ENCODE measurements at places on chromosomes 16 and 17. TPM values are rescaled to one million over a fixed set of nuclear protein-coding genes. Genes with fewer than 3 reads are reported as not detected.

- no peak for DNase-seq
These were observed 920 bp upstream of the CNGB1 start for GRCh38 chr16:57971848-57972247.

DNA sequence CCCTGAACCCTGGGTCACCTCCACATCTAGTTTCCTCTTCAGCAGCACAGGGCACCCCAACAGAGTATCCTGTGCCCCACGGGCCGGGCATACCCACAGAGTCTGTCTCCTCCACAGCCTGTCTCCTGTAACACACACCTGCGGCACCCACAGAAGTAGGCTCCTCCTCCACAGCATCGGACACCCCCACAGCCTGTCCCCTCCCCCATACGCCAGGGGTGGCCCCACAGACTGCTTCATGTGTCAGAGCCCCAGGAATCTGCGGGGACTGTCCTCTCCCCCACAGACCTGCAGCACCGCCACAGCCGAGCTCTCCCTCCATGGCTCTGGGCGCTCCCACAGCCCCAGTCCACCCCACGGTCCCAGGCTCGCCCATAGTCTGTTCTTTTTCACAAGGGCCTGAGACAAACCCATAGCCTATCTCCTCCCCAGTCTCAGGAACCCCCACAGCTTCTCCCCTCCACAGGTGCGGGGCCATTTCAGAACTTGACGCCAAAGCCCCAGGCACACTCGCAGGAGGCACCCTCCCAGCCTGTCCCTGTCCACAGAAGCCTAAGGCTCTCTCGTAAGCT is 1.4 kb downstream of the KIAA0753 start:
- DNase-seq: no peak

DNA sequence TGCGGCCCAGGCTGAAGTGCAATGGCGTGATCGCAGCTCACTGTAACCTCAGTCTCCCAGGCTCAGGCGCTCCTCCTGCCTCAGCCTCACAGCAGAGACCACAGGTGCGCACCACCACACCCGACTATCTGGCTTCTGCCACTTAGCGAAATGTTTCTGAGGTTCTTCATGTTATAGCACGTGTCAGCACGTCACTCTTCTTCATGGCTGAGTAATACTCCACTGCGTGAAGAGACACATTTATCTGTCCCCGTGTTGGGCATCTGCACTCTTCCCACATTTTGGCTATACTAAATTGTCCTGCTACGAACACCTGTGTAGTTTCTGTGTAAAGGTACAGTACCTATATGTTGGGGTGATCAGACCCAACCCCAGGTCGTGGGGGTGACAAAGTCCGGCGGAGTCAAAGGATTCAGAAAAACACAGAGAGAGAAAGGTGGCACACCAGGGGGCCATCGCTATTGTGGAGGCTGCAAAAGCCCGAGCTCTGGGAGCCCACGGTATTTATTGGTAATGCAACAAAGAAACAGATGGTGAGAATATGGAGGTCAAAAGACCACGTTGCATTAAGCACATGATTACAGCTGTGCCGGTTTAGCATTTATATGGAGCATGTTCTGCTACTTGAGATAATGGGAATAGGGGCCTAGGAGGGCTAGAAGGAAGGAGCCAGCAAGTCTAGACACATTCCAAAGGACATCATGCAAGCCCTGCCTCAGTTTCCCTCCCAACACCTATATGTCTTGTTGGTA is 851 bp upstream of the DPEP1 start:
- DNase-seq: no peak

DNA sequence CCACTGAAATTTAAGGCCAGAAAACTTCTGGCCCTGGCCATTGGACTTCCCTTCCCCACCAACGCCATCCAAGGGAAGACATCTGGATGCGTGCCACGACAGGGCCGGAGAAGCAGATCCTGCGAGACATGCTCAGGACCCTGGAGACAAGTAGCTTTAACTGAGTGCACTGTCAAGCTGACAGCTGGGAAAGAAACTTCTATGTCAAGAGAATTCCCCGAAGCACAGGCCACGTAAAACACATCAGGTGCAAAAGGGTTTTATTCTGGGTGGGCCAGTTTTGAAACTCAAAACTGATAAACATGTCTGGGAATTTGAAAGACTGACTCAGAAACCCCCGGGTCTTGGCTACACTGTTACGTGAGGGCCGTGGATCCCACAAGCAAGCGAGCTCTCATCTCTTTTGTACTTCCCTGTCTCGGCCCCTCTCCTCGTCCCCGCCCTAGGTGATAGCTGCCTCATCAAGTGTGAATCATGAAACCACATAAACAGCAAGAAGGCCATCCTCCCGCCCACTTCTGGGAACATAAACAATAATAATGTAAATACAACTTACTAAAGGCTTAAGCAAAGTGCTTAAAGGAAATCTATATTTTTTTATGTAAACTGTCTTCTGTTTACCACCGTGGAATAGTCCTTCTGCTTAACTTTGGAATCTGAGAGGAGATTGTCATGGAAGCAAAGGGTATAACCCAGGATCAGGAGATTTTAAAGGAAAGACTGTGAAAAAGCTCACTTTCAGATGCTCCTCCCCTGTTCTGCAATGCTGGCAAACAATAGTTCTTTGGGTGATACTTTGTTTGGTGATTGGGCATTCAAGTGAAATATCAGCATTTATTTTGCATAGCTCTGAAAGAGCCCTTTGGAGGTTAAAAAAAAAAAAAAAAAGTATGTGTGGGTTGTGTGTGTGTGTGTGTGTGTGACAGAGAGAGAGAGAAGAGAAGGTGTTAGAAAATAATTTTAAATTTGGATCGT is 406.0 kb upstream of the MAF start:
- no peak for DNase-seq

- no peak for DNase-seq
These were observed 82.2 kb upstream of the MED13 start for GRCh38 chr17:62147284-62147683.

DNA sequence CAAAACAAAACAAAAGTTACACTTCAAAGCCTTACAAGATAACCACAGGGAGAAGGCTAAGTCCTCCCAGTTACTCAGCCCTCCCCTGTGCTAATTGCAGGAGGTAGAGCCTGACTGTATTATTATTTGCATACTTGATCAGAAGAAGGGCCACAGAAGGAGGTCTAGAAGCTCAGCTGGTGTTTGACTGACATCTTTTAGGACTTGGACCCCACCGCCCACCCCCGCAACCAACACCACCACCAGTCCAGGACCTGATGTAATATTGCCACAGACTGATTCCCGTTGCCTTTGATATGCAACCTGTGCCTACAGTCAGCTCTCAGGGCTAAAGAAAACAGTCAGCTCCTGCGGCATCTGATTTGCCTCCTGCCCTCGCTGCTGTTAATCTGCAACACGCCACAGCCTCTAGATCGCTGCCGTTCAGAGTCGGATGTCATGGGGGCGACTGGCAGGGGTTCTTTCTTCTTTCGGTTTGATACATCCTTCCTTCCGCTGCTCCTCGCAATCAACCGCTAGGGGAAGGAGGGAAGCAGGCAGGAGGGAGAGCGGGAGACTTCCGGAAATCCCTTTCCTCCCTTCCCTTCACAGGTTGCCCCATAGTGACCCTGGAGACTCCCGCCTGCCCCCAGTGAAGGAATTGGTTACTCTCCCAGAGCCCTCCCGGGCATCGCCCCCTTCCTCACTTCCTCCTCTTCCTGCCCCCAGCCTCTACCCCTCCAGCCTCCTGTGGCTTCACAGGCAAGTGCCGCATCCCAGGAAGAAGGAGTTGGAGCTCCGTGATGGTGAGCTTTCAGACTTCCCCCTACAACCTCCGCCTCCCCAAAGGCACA is 90.5 kb upstream of the SOX9 start:
- DNase-seq: no peak

- peak; percentile 33 for DNase-seq
These were observed 199.0 kb downstream of the MSI2 start for GRCh38 chr17:57455063-57455914.

DNA sequence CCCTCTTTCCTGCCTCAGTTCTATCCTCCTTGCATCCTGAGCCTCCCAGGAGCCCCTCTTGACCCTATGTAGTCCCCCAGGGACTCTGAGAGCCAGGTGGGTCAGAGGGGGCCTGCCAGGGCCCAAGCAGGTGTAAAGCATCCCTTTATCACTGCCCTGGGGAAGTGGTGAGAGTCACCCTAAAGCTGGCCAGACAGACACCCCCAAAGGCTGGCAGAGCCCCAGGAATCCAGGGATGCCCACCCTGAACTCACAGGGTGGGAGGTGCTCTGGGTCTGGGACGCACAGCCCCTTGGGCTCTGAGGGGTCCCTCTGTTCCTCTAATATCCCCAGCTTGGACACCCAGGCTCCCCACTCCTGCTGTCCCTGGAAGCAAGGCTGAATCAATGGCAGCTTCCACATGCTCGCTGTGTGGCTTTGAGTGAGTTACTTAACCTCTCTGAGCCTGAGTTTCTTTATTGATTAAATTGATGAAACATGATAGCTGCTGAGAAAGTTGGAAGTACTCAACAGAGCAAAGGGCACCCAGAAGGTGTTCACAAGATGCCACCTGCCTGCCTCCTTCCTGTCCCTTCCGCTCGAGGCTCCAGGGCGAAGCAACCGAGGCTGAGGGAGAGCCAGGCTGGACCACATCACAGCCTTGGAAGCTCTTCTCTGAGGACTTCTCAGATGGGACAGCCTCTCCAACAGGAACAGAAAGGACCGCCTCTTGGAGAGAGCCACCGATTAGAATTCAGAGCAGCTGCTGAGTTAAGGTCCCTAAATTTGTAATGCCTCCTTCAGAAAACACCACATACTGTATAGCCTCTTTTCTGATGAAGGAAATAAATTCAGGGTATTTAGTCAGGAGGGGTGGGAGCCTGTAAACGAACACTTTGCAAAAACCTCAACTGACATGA is 67.1 kb upstream of the DOC2B start:
- no peak for DNase-seq

GRCh38 chr16:19227643-19228042 is 57.9 kb upstream of the CLEC19A start:
- no peak for DNase-seq

GRCh38 chr16:1129106-1129960 is 23.6 kb upstream of the CACNA1H start:
- no peak for DNase-seq

- peak; percentile 42 for DNase-seq
These were observed 12.3 kb downstream of the RFFL start for GRCh38 chr17:35051183-35051578.

- no peak for DNase-seq
These were observed at the start of gene CCL8 for GRCh38 chr17:34319039-34319483. TSS of gene CCL8 (plus strand) at chr17:34319435. CDS start at chr17:34319502, 67 bp downstream.

GRCh38 chr16:7597677-7598076 is 265.0 kb downstream of the RBFOX1 start:
- no peak for DNase-seq

GRCh38 chr16:85363881-85364280 is 249.2 kb upstream of the GSE1 start:
- no peak for DNase-seq

DNA sequence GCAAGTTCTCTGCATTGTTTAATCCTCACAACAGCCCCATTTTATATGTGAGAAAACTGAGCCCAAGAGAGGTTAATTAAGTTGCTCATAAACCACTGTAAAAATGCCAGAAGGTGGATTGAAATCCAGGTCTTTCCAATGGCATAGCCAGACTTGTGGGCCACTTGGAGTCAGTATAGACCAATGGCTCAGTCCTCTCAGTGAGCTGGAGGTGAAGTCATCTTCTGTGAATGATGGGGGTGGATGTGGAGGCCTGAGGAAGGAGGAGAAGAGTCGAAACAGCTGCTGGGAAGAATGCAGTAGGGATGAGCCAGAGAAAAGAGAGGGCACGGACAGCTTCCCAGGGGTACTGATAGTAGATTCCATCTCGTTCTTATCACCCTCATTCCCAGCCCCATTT is 213.4 kb downstream of the SOX9 start:
- no peak for DNase-seq

- no peak for DNase-seq
These were observed 32.4 kb downstream of the WSCD1 start for GRCh38 chr17:6102615-6103014.

DNA sequence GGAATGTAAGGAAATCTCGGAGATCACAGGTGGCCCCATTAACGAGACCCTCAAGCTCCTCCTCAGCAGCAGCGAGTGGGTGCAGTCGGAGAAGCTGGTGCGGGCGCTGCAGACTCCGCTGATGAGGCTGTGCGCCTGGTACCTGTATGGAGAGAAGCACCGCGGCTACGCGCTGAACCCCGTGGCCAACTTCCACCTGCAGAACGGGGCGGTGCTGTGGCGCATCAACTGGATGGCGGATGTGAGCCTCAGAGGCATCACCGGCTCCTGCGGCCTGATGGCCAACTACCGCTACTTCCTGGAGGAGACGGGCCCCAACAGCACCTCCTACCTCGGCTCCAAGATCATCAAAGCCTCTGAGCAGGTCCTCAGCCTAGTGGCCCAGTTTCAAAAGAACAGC is 16.2 kb downstream of the MLYCD start:
- DNase-seq: no peak

DNA sequence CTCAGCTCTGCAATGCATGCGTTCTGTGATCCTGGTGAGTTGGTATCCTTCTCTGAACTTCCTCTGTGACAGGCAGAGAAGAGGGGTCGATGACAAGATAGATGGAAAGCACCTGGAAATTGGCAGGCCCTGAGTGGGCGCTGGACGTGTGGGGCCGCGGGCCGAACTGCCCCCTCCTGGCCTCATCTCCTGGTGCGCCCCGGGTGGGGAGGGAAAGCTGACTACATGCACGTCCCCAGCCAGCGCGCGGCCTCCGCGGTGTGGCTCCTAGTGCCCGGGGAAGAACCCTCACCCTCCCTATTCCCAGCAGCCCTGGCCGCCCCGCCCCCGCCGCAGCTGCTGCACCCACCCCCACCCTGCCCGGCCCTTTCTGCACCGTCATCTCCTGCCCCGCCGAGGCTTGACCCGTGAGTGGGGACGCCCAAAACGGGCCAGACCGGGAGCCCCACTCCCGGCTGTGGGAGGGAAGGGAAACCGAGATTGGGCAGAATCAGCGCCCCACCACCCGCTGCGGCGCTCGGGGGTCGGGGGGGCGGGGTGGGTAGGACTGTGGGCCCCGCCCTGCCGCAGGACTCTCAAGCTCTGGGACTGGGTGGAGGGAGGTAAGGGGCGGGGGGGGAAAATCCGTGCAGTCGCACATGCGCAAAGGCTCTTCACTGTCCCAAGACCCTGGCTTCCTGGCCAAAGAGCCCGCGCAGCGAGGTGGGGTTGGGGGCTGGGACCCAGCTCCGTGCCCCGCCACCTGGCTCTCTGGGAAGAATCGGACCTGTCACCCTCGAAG is at the start of gene NOL3:
Gene NOL3, plus strand, starts transcription at position 371 of the 781 bp plus-strand sequence.
- DNase-seq: no peak

- no peak for DNase-seq
These were observed 3.6 kb downstream of the AMDHD2 start for GRCh38 chr16:2523801-2524231.

The KIF18B gene
- not detected for polyA plus RNA-seq

The IRX3 gene
- not detected for polyA plus RNA-seq

The ABCC11 gene
- not detected for polyA plus RNA-seq

The ITGA2B gene
- polyA plus RNA-seq: 7.1 TPM

The TMEM114 gene
- polyA plus RNA-seq: not detected

The TOM1L1 gene
- not detected for polyA plus RNA-seq

The NPIPA5 gene
- not detected for polyA plus RNA-seq

The CCL3 gene
- 16.8 TPM for polyA plus RNA-seq

The SPATA22 gene
- not detected for polyA plus RNA-seq

The FASN gene
- 0.21 TPM for polyA plus RNA-seq

The GPR139 gene
- polyA plus RNA-seq: not detected

The SLFN12 gene
- polyA plus RNA-seq: not detected

The SOX15 gene
- polyA plus RNA-seq: not detected

The CLEC19A gene
- polyA plus RNA-seq: not detected

The ACSM2A gene
- polyA plus RNA-seq: not detected

All from naive B cell (primary cell).